ENCODE measurements at places on chromosomes 3 and 15.

DNA sequence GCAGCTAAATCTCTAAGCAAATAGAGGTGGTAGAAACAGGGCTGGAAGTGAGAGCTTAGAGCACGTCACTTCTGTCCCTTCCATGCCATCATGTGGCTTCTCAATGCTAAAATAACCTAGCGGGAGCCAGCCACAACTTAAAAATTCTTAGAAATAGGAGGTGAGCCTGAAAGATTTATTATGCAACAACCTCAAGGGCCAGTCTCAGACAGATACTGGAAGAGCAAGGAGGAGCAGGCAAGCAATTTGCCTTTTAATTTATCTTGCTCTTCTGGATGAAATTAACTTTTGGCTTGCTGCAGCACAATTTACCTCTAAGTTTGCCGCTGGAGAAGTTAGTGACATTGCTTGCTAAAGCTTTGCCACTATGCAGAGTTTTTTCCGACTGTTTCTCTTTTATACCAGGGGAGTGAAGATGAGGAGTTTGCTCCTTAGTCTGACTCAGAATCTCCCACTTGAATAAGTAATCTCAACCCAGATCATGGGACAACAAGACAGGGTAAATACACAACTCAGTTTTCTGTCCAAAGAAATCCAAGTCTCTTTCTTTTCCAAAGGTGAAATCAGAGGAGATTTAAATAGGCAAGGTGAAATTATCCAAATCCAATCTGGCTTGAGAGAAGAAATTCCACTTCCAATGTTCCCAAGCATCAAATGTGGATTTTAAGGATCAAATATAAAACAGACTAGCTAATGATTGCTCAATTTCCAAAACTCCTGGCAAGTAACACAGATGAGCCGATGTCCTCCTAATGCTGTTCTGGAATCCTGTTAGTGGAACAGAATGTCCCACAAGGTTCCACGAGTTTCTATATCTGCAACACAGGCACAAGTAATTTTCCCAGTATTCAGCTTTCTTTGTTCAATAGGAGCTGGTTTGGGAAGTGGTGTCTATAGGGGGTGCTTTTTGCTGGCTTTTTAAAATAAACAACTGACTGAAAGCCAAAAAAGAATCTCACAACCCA, 329.4 kb upstream of the RORA start:
- DNase-seq: no peak

GRCh38 chr3:53773611-53774368, 72.4 kb downstream of the CHDH start:
- DNase-seq: peak; percentile 73

GRCh38 chr15:63329567-63330350, 51.9 kb downstream of the CA12 start:
- DNase-seq: no peak

DNA sequence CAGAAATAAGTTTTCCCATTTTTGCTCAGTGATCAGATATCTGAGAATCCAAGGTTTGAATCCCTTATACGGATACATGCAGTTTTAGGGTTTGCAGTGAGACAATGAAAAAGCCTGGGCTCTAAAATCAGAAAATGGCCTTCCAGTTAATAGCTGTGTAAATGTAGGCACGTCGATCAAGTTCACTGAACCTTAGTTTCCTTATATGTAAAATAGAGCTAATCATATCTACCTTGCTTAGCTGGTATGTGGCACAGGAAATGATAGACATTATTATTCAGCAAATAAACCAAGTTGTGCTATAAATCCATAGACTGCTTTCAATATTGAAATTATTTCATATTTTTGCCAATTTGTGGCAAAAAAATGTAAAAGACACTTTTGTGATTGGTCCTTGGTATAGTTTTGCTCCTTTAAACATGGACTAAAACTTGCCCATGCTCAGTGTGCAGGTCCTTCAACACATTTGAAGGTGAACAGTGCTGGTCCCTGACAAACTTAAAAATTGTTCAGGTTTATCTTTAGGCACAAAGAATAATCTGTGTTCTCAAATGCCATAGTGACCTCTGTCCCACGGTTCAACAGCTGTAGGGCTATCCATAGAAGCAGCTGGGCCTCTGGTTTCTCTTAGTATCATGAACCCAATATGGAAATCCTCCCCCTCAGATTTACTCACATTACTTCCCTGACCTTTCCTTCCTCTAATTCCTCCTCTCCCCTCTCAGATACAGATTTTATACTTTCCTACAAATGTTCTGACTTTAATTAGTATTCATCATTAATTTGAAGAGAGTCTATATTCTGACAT, 51.0 kb downstream of the CCDC54 start:
- DNase-seq: no peak

GRCh38 chr15:59885832-59886231, 118.3 kb upstream of the FOXB1 start:
- peak; percentile 36 for DNase-seq

DNA sequence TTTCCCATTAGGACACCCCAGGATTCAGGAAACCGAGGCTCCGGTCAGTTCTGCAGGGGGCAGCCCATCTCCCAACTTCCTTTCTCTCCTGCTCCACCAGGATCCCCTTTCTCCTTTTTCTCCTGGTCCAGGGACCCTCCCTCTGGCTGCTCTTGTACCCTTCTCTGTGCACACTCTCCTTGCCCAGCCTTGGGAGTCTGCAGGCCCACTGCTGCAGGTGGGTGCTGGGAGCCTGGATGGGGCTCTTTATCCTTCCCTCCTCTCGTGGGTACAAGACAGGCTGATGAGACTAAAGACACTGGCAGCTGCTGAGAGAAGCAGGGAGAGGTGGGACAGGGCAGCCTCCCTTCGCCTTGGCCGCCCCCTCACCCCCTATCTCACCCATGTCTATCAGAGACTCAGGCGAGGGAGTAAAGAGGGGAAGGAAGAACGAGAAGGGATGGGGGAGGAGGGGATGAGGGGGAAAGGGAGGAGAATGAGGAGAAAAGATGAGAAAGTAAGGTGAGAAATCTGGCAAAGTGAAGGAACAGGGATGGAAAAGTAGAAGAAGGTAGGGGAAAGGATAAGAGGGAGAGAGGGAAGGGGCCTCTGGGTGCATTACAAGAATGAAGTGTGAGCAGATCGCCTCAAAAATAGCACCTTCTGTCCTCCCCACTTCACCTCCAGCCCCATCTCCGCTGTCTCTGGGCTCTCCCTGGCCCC, 45.2 kb downstream of the ITGA11 start:
- no peak for DNase-seq

GRCh38 chr3:140085001-140085400, 150.0 kb downstream of the CLSTN2 start:
- no peak for DNase-seq

- DNase-seq: no peak
Observed at GRCh38 chr15:80242132-80242769, 9.8 kb downstream of the CTXND1 start.

GRCh38 chr3:4060603-4061002, 242.6 kb upstream of the SETMAR start:
- DNase-seq: no peak

- no peak for DNase-seq
Observed at GRCh38 chr3:30602946-30603345, 3.5 kb upstream of the TGFBR2 start.

DNA sequence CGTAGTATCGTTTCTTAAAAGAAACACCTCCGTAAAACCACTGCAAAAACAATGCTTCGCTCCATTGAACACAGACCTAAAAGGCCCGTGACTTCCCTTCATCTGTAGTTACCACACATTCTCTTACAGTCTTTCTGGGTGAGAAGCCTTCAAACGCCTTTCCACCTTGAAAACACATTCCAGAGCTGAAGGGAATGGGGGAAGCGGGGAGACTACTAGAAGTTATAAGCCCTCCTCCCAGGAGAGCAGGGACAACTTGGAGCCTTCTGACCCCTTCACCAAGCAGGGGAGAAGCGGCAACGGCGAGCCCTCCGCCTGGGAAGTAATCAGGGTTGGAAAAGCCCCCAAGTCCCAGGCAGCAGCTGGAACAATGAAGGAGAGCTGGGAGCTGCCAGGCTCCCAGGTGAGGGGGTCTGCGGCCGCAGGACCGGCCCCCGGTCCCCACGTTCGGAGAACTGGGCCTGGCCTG, 461 bp downstream of the SECISBP2L start:
- peak; percentile 43 for DNase-seq

DNA sequence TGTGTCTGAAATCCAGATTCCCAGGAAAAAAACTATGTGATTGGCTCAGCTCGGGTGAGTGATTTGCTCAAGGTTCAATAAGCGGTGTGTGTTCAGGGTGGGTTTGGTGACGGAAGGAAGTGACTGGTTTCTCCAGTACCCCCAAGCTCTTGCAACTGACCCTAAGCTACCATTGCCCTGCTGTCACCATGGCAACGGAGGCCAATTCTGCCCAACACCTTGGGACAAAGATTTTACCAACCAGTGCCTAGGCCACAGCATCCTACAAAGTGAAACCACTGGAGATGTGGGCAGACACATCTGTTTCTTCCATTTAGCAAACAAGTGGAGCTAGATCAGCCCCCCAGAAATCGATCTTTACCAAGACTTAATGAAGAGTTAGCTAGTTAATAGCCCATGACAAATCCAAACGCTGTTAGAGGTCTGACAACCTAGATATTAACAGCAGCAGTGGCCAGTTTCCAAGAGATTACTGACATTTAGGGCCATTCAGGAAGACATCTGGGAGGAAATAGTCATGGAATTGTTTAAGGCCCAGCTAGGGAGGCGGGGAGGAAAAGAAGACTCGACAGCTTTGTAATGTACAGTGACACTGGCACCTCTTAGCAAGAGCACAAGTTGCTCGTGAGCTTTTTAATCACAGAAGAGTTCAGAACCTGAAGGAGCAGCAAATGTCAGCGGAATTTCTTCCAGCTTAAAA, 195.9 kb downstream of the SLCO3A1 start:
- DNase-seq: no peak

GRCh38 chr3:157102098-157102497, 57.8 kb downstream of the CCNL1 start:
- no peak for DNase-seq

GRCh38 chr3:1456781-1457311, 364.0 kb downstream of the CNTN6 start:
- DNase-seq: no peak

DNA sequence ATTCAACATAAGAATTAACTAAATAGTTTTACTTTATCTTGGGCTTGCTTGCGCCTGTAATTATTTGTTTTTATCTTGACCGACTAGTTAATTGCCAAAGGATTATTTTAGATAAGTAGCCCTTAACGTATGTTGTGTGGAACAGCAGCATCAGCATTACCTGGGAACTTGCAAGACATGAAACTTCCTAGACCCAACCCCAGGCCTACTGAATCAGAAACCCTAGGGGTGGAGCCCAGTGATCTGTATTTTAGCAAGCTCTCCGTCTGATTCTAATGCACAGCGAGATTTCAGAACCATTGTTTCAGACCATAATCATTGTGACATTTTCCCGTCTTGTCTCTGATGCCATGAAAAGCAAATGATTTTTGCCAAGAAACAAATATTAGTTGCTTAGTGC, 31.1 kb downstream of the FILIP1L start:
- no peak for DNase-seq

DNA sequence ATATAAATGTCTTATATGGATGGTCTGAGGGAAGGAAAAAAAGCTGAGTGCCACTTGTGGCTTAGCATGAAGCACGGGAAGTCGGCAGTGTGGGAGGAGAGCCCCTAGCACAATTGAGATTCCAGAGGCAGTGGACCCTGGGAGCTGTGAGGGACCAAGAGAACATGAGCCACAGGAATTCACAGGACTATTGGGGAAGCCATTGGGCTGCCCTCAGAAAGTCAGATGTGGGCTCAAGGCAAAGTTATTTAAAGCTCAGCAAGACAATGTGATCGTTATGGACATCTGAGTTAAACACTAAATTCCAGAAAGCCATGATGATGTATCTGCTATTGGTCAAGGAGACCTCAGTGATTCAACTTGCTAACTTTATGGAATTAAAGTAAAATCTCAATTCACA, 380.8 kb upstream of the IL12A start:
- peak; percentile 37 for DNase-seq

GRCh38 chr3:59237121-59237520, 187.3 kb upstream of the CFAP20DC start:
- peak; percentile 87 for DNase-seq

GRCh38 chr3:183591881-183592521, 36.5 kb upstream of the KLHL6 start:
- DNase-seq: no peak

- peak; percentile 91 for DNase-seq
Observed at GRCh38 chr3:159416856-159417255, 571.8 kb upstream of the IL12A start.

- DNase-seq: no peak
Observed at GRCh38 chr3:177561365-177561764, 364.1 kb upstream of the TBL1XR1 start.

DNA sequence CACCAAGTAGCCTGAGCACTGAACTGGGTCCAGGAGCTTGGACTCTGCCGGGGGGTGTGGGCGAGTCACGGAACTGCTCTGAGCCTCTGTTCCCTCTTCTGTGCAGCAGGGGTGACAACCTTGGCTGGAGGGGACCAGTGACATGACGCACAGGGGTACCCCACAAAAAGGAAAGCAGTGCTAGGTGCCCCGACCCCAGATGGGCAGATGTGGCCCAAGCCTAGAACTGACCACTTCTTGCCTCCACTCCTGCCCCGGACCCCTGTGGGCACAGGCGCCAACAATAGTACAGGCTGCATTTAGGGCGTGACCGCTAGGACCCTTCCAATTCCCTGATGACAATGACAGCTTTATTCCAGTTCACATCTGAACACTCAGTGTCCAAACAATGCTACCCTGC, 255.9 kb upstream of the LYSMD4 start:
- DNase-seq: no peak

DNA sequence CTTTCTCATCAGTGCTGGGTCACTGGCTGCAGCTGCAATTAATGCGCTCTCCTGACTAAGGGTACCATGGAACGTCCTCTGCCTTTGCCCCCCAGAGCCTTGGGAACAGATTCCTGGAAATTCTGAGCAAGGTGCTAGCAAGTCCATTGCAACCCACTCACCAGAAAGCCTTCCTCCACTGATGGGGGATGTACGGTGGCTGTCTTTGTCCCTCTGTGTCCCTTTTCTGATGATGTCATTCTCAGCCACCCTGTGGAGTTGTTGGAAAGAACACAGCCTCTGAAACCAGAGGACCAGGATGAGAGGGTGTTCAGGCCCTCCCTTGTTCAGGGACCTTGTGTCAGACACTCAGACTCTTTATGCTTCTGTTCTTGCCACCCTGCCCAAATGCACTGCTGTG, 38.1 kb upstream of the ZBTB38 start:
- DNase-seq: no peak

DNA sequence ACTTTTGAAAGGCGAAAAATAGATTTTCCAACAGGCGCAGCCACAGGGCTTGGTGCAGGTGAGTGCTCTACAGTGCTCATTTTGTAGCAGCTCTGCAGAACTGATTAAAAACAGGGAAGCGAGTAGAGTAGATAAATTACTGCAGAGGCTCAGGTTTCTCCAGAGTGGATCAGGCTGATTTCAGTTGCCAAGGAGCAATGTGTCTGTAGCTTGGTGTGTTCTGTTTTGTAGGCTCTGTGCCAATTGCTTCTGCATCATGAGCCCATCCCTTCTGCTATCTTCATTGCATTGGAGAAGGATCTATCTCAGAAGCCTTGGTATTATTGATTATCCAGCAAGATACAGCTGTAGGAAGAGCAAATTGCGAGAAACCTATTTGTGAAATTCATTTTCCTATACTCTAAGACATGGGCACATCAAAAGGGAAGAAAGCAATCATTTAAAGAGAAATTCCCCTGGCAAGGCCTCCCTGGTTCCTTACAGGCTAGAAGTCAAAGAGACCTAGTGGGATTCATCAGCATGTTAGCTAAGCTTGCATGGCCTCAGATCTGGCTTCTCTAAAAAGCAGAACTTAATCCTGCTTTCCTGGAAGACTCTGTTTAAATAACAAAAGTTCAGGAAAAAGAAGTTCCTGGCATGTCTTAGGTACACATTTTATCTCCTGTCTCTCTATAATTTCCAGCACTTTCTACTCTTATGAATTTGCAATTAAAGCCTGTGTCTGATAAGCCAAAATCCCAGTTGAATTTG, 432.4 kb upstream of the ATP10A start:
- no peak for DNase-seq

- no peak for DNase-seq
Observed at GRCh38 chr3:49518016-49518415, 36.3 kb upstream of the BSN start.

Measured in astrocyte (in vitro differentiated cells and primary cell).